ENCODE measurements at places on chromosomes 4 and X. TPM values are rescaled to one million over a fixed set of nuclear protein-coding genes. Genes with fewer than 3 reads are reported as not detected.

GRCh38 chr4:76087007-76087769 is 12.7 kb downstream of the ART3 start:
- peaks cover 2% of the 10 kb centered on the region for H3K27me3 ChIP-seq
- no peak overlapping the region for H3K27ac ChIP-seq
- no peak overlapping the region for H3K4me3 ChIP-seq

The ANOS1 gene
- total RNA-seq: 15.3 TPM

DNA sequence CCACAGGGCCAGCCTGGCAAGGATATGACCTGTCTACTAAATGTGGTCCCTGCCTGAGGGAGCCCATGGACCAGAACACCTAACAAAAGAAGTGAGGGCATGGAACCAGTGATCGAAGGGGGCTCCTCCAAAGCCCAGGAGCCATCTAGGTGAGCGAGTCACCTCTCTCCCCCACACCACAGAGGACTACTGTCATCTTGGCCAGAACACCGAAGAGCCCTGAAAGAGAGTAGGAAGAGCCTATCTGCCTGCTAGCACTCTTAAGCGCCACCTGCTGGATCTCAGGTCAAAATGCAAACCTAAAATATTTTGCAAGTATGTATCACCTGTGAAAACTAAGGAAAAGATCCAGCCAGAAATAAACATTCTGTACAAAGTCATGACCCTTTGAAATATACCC is 137.9 kb upstream of the ZXDB start:
- no peak overlapping the region for H3K4me3 ChIP-seq
- DNase-seq: no peak
- H3K27me3 ChIP-seq: no peaks in the 10 kb centered on the region
- H3K4me1 ChIP-seq: no peaks in the 10 kb centered on the region

The NMU gene
- not detected for total RNA-seq

DNA sequence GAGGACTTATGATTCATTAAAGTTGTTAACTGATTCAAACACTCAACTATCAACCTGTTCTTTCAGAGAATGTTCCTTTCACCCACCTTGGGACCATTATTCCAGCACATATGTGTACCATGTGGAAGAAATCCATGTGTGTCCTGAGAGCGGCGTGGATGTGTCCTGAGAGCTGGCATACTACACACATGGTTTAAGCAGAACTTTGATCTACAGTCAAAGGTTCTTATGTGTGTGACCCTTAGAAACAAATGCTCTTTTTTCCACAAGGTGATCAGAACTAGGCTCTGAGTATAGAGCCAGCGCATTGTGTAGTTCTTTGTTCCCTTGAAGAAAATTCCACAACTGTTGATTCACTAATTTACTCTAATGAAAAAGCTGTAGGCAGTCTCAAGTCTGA is 332.0 kb downstream of the NR3C2 start:
- DNase-seq: no peak
- H3K4me3 ChIP-seq: no peak overlapping the region
- no peaks in the 10 kb centered on the region for H3K36me3 ChIP-seq

- DNase-seq: peak; percentile 25
- H3K4me3 ChIP-seq: no peak overlapping the region
- H3K27ac ChIP-seq: no peak overlapping the region
Observed at GRCh38 chr4:52822583-52822971, 39.5 kb upstream of the RASL11B start.

Data from astrocyte (in vitro differentiated cells and primary cell).